SJCRH30 (cell line): ENCODE measurements at places on chromosomes 3 and 15. TPM values are rescaled to one million over a fixed set of nuclear protein-coding genes. Genes with fewer than 3 reads are reported as not detected.

GRCh38 chr3:191119415-191120295 is 79.4 kb upstream of the OSTN start:
- no peaks in the 10 kb centered on the region for H3K36me3 ChIP-seq
- H3K27me3 ChIP-seq: no peaks in the 10 kb centered on the region
- no peaks in the 10 kb centered on the region for H3K4me1 ChIP-seq
- no peak overlapping the region for H3K4me3 ChIP-seq

GRCh38 chr15:57609805-57610529 is 18.3 kb downstream of the MYZAP start:
- no peaks in the 10 kb centered on the region for H3K36me3 ChIP-seq
- peaks cover 1% of the 10 kb centered on the region for H3K4me1 ChIP-seq
- no peak for DNase-seq
- H3K27me3 ChIP-seq: no peaks in the 10 kb centered on the region

- H3K27me3 ChIP-seq: no peaks in the 10 kb centered on the region
- peak overlapping the region; percentile 84 for H3K27ac ChIP-seq
- peaks cover 34% of the 10 kb centered on the region for H3K4me1 ChIP-seq
- H3K36me3 ChIP-seq: no peaks in the 10 kb centered on the region
These were observed 218.0 kb upstream of the ROBO1 start for GRCh38 chr3:79985816-79986215.

DNA sequence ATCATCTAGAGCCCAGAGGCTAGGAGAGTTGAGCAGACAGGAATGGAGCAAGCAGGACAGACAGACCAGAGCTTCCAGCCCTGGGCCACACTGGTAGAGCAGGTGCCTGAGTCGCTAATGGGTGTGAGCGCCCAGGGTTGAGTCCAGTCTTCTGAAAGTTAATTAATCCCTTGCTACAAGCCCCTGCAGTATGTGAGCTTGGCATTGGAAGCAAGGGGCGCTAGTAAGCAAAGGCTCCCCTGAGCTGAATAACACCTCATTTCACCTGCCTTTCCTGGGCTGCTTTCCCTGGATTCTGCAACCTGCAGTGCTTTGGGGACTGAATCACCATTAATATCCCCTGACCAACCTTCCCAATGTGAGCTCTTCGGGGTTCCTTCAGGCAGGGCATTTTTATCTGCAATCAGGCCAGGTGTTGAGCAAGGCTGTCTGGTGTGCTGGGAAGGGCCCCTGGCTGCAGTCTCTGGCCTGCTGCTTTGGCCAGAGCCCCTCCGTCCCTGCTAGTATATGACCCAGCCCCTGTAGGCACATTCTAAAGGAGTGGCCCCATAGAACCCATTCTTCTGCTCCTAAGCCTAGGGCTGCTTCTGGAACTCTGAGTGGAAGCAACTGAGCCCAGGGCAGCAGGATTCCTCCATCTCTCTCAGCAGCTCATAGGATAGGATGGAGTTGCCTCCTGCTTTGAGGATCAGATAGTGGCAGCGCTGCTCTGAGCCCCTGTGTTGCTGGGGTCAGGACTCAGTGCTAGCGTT is 45.1 kb upstream of the EPHB1 start:
- no peaks in the 10 kb centered on the region for H3K27me3 ChIP-seq
- H3K27ac ChIP-seq: no peak overlapping the region
- no peak for DNase-seq
- H3K4me1 ChIP-seq: no peaks in the 10 kb centered on the region
- H3K36me3 ChIP-seq: no peaks in the 10 kb centered on the region

GRCh38 chr15:79036323-79036722 is 54.3 kb downstream of the RASGRF1 start:
- no peaks in the 10 kb centered on the region for H3K4me1 ChIP-seq
- no peaks in the 10 kb centered on the region; the same call in 1 of the 2 replicates for H3K27me3 ChIP-seq

CLDN18 gene
- total RNA-seq: not detected in 2 replicates

ENTPD3 gene
- not detected in 2 replicates for total RNA-seq

CYP1A1 gene
- not detected in 2 replicates for total RNA-seq

CPNE4 gene
- 0.04 and 0.10 TPM in 2 replicates for total RNA-seq
